ENCODE measurements at places on chromosomes 6 and 20.

- DNase-seq = no peak
Observed at GRCh38 chr6:45614488-45615285, 237.0 kb upstream of the SUPT3H start.

DNA sequence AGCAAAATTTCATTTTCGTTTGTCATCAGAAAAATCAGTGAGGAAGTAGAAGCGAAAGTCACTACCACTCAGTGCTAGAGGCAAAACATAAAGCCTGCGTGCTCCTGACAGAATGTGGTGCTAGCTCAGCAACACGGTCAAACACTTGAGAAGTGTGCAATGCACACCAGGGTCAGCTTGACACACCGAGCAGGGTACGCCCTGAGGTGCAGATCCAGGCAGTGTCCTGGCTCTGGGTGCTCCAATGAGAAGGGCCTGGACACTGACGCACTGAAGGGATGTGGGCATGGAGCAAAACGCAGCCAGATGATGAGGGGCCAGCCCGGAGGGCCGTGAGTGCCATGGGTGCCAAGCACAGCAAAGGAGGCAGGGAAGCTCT is 5.9 kb downstream of the RNASET2 start:
- DNase-seq = no peak

DNA sequence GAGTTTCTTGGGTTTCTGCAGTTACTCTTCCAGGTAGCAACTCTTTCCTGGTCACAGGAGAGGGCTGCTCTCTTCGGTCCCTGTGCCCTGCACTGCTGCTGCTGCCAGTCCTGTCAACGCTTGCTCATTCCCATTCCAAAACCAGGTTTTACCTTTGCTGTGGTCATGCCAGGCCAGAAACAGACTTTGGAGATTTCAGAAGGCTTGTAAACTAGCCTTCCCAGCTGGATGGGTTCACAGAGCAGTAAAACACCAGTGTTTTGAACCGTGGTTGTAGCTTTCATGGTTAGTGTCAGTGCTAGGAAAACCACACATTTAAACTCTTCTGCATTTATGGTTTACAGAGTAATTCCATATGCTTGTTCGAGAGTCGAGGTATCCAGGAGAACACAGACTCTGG is 16.2 kb downstream of the ARFGEF2 start:
- DNase-seq = no peak

DNA sequence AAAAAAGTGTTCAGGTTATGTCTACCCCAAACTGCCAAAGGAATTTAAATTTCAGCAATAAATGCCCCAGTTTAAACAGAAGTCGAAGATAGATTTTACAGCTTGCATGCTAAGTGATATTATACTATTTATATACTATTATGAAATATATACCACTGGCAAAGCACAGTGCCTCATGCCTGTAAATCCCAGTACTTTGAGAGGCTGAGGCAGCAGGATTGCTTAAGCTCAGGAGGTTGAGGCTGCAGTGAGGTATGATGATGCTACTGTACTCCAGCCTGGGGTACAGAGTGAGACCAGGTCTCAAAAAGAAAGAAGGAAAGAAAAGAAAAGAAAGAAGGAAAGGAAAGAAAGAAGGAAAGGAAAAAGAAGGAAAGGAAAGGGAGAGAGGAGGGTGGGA is 102.1 kb downstream of the MTFR2 start:
- no peak for DNase-seq

DNA sequence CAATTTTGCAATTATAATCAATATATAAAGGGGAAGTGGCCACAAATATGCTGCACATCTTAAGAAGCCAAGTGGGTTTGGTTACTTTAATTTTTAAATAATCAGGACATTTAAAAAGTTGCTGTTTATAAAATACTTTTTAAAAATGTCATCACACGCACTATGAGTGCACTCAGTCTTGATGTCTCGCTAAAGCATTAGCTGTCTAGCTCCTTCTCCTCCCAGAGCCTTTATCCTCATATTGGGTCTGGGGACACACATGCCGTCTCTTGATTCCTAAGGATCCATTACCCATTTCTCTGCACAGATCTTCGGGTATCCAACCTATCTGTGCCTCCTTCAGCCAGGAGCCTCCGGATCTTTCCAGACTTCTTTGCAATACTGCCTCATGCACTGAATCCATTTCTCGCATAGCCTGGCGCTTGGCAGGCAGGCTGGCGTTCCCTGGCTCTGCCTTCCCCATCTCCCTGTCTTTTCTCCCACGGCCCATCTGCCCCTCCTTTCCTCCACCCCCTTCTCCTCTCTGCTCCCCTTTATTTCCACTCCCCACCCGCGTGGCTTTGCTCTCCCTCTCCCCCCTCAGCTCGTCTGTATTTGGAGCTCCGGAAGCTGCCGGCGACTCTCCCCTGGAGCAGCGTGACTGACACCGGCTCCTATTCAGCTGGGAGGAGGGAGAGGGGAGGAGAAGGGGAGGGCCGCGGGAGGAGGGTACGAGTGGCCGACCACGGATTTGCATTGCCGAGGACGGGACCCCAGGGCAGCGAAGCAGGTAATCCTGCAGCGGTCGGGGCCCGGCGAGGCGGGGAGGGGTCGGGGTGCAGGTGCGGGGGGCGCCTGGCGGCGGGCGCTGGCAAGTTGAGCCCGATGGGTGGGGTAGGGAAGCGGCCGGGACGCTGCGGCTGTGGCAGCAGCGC is at the start of gene CAP2:
CAP2 (plus strand) TSS at position 618 of the 914 bp plus-strand sequence. CDS start 27,961 bp downstream, outside the sequence.
- DNase-seq = peak; percentile 76

- DNase-seq = no peak
Observed at GRCh38 chr6:44068607-44069296, 58.5 kb downstream of the MRPL14 start.

- DNase-seq = no peak
Observed at GRCh38 chr6:147806697-147807096, 298.2 kb downstream of the SAMD5 start.

GRCh38 chr20:38692436-38693411 is 31.6 kb upstream of the SLC32A1 start:
- no peak for DNase-seq

DNA sequence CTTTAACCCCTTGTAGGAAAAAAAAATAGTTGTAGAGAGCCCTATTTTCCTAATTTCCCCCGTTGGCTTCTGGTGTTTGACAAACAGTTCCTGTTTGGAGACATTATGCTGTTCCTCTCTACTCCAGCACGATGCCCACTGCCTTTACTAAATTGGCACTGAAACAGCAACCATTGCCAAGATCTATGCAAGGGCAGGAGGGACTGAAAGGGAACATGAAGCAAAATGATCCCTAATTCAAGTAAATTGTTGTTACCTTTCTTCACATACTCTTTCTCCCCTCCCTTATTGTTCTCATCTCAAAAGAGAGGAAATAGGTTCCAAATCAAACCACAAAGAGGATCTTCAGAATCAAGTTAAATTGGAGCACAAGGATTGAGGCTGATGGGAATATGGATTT is 764.1 kb upstream of the MMS22L start:
- DNase-seq = no peak

- DNase-seq = no peak
Observed at GRCh38 chr20:51763965-51764602, 4.1 kb downstream of the ATP9A start.

- no peak for DNase-seq
Observed at GRCh38 chr6:70110126-70111022, 192.5 kb downstream of the COL9A1 start.

DNA sequence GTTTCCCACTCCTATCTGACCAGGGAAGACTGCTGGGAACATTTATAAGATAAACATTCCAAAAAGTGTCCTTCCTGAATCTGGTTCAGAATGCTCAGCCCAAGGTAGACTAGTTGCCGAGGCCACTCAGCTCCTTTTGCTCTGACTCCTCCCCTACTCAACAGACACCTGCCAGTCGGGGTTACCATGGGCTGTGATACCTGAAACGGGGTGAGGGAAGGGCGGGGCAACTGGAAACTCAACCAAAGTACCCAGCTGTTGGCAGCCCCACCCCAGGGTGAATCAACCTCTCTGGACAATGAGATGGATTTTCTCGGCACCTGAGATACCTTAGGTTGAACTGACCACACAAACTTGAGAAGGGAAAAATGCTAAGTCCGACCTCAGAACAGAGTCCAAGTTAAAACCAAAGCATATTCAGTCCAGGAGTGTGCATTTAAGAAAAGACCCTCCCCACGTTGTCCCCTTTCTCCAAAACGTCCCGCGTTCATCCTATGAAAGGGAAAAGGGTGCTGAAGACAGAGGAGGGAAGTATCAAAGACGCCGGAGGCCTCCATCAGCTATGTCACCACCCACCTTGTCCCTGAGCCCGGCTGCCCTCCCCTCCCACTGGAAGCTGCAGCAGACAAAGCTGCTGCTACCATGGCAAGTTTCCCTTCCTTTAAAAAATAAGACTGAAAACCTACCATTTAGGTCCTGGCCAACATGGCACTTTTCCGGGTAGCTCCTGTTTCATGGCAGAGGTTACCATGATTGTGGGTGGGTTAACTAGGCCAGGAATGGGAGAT is 100.1 kb downstream of the SLC23A2 start:
- DNase-seq = no peak

DNA sequence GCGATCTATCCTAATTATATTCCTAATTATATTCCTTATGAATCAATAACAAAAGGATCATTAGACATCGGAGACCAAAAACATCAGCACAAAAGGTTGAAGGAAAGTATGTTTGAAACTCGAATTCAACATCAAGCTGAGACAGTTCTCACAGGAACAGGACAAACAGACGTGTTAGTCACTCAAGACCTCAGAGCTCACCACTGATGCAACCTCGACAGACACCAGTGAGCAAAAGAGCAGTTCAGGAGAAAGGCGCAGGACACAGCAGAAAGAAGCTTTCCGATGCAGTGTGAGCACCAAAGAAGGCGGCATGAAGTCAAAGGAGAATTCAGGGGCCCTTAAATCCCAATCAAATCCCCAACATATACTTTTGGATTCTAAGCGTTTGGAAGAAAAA is 6.3 kb upstream of the RAMACL start:
- DNase-seq = no peak

GRCh38 chr6:16338577-16339264 is 100.3 kb downstream of the GMPR start:
- peak; percentile 68 for DNase-seq

DNA sequence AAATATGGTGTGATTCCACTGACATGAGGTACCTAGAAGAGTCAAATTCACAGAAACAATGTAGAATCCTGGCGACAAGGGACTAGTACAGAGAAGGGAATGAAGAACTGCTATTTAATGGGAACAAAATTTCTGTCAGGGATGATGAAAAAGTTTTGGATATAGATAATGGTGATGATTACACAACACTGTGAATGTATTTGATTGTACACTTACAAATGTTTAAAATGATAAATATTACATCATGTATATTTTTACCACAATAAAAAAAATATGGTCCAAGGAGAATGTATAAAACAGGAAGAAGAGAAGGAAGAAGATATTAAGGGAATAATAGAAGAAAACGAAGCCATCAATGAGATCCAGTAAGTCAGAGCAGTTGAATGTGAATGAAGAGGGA is 8.4 kb upstream of the E2F3 start:
- no peak for DNase-seq

DNA sequence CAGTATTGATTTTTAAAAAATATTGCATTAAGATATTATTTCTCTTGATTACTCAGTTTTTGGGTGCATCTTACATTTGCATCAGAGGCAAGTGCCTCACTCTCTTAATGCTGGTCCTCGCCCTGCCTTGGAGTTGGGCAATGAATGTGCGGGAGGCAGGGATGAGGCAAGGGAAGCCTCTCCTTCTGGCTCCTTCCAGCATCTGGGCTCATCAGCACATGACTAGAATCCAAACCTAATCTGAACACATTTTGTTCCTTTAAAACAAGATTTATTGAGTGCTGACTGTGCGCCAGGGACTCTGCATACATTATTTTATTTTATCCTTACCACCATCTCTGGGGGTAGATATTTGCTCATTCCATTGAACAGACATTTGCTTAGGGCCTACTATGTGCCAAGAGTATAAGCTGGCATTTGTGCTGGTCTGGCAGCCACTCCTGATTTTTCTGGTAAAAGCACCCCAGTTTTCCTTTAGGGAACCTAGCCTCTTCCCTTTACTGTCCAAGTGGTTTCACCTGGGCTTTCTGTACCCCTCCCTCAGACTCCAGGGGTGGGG is 71.9 kb upstream of the ZNFX1 start:
- DNase-seq = no peak

DNA sequence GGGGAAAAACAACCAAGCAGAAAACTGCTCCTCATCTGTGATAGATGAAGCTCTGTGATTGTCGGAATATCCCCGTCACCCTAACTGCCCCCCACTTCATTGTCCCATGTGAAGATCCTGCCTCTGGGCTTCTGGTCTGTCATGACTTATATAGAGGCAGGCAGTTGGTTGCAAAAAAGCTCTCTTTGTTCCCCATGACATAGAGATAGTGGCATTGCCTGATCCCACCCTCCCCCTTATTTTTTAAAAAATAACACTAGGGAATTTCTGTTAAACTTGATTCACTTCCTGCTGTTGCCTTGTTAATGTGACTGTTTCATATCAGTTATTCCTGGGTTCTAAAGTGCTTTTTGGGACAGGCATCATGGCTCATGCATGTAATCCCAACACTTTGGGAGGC is 203.1 kb downstream of the JARID2 start:
- DNase-seq = no peak
